ENCODE measurements at places on chromosomes 6 and 20. TPM values are rescaled to one million over a fixed set of nuclear protein-coding genes. Genes with fewer than 3 reads are reported as not detected.

Gene GATA5
- not detected for total RNA-seq

Gene ARG1
- not detected for total RNA-seq

DNA sequence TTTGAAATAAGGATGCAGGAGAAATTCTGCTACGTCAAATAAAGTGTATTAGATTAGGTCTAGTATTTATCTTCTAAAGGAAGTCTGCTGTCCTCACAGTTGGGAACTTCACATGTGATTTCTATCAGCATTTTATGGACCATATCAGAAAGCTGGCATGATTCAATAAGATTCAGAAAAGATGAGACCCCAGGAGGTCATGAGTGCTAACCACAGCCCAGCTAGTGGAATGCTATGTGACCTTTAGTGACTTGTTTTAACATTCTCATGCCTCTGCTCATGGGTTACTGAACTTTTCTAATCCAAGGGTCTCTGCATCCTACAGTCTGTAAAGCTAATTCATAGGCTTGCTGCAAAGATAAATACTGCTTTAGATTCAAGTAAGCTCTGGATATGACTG is 150.1 kb downstream of the GMPR start:
- H3K27me3 ChIP-seq, result no peaks in the 10 kb centered on the region
- peaks cover 5% of the 10 kb centered on the region for H3K4me1 ChIP-seq
- no peak for DNase-seq
- H3K27ac ChIP-seq, result no peak overlapping the region
- no peak overlapping the region for H3K4me3 ChIP-seq

- no peak overlapping the region for H3K4me3 ChIP-seq
- no peaks in the 10 kb centered on the region for H3K36me3 ChIP-seq
- DNase-seq, result no peak
- H3K27me3 ChIP-seq, result no peaks in the 10 kb centered on the region
- H3K4me1 ChIP-seq, result no peaks in the 10 kb centered on the region
Observed at GRCh38 chr6:88006557-88006956, 41.1 kb upstream of the SPACA1 start.

DNA sequence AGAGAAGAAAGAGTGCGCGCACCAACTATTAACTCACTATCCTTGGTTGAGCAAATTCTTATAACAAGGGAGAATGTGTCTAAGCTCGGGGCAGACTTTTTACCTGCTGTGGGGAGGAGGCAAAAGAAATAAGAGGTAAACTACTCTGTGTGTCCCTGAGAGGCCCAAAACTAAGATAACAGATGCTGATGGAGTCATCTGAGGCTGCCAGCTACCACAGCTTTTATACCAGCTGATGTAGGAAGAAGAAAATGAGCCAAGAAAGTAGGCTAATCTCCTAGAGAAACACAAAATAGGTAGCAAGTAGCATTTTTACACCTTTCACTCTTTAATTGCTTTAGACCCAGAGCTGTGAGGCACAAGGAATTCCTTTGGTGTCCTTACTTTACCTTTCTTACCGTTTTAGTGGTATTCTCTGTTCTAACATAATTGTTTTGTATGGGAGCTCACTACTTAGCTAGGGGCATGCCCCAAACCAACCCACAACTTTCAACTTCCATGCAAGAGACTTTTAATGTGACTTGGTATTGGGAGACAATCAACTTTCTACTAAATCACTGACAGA is 27.8 kb upstream of the PIM1 start:
- no peak for DNase-seq
- H3K4me3 ChIP-seq, result no peak overlapping the region
- H3K36me3 ChIP-seq, result no peaks in the 10 kb centered on the region
- H3K27me3 ChIP-seq, result peaks cover 5% of the 10 kb centered on the region

DNA sequence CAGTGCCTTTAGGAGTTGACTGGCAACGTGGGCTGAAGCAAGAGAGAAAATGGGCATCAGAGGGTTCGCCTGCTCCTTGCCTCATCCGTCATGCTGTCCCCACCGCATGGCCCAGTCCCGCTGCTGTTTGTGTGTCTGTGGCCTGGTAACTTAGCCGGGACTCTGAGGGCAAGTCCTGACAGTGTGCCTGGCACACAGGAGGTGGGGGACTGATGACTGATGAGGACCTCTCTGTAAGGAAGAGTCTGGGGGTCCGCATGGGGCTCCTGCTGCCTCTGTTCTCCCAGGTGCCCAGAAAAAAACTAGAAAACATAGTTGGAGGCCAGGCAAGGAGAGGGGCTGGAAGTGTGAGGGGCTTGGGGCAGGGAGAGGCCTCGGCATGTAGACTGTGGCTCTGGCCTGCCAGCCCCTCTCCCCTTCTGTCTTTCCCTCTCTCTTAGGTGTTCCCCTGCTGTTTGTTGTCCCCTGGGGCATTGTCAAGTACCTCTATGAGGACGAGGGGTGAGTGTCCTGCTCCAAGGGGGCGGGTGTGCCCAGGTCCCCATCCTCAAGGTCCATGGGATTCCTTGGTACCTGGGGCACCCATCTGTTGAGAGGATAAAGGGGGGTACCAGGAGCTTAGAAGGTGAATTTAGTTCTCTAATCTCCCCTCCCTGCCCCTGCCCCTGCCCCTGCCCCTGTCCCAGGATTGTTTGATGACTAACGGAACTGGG is 29.5 kb downstream of the GLP1R start:
- no peak overlapping the region for H3K4me3 ChIP-seq
- no peak overlapping the region for H3K27ac ChIP-seq
- no peak for DNase-seq

DNA sequence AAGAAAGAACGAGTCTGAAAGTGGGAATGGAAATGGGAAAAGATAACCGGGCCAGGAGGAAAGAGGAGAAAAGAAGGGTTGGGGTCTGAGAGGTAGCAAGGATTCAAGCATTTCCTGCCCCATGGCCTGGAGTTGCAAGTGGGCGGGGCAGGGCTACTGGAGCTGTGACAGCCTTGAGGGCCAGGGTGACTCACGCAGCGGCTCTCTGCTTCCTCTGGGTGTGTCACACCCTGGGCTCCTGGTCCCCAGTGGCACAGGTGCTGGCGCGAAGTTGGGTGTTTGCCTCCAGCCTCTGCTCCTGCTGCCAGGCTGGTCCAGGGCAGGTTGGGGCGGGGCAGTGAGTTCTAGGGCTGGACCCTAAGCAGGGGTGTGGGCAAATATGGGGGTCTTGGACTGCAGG is 3.3 kb upstream of the ULBP3 start:
- H3K4me3 ChIP-seq, result no peak overlapping the region
- DNase-seq, result peak; percentile 62

- no peaks in the 10 kb centered on the region for H3K27me3 ChIP-seq
- no peak overlapping the region for H3K27ac ChIP-seq
- peaks cover 25% of the 10 kb centered on the region for H3K4me1 ChIP-seq
- no peak for DNase-seq
- no peak overlapping the region for H3K4me3 ChIP-seq
Observed at GRCh38 chr6:130560231-130560630, 194.4 kb downstream of the TMEM200A start.

DNA sequence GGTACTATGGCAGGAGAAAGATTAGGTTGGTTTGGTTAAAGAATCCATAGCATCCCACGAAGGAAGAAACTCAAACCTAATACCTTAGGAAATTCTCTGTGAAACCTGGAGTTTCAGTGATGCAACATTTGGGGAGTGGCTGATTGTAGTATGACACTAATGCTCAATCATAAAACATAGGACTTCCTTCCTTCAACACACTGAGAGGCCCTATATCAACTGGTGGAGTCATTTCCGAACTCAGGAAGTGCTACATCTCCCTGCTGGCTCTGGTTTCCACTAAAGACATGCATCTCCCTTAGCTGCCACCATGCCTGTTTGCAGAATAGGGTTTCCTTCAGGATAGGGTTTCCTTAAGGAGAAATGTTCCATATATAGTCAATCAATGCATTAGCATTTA is 5.2 kb upstream of the MANEA start:
- peaks cover 10% of the 10 kb centered on the region for H3K36me3 ChIP-seq
- H3K4me3 ChIP-seq, result no peak overlapping the region

DNA sequence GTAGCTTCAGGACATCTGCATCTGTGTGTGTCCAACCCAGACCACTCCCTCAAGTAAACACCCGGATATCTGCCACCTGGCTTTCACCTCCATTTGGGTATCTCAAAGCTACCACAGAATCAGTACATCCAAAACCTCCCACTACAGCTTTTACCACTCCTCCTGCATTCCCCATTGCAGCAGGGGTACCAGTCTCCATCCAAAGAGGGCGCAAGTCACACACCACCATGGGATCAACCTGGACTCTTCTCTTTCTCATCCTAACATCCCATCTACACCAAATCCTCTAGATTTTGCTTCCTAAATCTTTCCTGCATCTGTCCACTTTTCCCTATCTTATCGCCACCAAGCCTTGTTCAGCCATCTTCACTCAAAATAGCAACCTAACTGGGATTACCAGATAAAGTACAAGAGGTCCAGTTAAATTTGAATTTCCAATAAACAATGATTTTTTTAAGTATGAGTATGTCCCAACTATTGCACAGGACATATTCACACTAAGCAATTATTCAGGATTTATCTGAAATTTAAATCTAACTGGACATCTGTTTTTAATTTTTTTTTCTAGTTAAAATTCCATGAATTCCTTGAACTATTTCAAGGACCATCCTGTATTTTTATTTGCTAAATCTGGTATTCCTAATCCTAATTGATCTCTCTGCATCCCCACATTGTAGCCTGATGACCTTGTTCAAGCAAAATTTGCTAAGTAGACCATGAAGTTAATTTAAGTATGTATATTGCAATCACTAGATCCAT is 164.3 kb upstream of the MLN start:
- no peaks in the 10 kb centered on the region for H3K36me3 ChIP-seq
- H3K4me1 ChIP-seq, result no peaks in the 10 kb centered on the region
- peaks cover 49% of the 10 kb centered on the region for H3K27me3 ChIP-seq
- no peak for DNase-seq
- no peak overlapping the region for H3K4me3 ChIP-seq
- no peak overlapping the region for H3K27ac ChIP-seq
